ENCODE measurements at places on chromosomes 2 and 18.

DNA sequence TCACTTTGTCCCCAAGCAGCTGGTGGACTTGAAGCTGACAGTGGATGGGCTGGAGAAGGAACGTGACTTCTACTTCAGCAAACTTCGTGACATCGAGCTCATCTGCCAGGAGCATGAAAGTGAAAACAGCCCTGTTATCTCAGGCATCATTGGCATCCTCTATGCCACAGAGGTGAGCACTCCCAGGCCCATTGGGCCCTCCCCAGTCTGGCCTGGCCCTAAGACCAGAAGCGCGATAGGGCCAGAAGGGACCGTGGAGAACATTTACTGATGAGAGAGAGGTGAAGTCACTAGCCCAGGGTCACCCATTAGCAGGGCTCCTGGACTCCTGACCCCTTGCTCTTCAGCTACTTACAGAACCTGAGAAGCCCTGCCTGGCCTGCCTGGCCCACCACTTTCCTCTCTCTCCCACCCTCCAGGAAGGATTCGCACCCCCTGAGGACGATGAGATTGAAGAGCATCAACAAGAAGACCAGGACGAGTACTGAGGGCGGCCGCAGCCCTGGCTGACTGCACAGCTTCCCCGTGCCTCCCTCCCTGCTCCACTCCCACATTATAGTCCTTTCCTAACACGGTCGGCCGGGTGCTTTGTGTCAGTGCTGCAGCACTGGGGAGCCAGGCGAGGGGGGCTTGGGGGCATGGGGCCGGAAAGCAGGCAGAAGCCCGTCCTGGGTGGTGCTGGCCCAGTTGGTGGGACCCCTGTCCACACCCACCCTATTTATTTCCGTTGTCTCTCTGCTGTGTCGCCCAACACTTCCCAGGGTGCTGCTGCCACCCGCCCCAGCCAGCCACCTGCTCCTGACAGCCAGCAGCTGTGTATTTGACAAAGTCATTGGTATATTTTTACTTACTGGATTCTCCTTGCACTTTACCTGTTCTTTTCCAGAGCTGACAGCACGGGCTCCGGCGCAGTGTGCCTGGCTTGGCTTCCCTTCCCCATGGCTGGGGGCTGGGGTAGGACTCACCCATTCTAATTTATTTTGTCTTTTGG, 6.6 kb upstream of the TMEM214 start:
- no peak for DNase-seq

GRCh38 chr2:227884511-227884947, 13.1 kb downstream of the DAW1 start:
- DNase-seq, result no peak

DNA sequence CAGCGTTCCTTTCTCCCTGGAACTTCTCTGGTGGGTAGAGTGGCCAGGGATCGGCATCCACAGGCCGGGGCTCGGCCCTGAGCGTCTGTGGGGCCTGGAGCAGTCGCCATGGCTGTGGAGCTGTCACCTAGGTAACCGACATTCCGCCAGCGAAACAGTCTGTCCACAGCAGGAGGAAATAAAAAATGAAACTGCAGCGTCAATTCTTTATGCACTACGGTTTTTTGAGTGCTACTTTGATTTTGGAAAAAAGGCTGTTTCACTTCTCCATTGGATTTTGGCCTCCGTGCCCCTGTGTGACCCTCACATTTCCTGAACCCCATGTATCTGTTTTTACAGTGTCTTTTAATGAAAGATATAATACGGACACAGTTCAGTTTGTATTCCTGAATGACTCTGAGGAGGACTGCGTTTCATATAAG, 163.4 kb downstream of the LDLRAD4 start:
- DNase-seq, result no peak

- DNase-seq, result no peak
Measured at GRCh38 chr2:145980318-145980717, 1460.4 kb upstream of the ZEB2 start.

DNA sequence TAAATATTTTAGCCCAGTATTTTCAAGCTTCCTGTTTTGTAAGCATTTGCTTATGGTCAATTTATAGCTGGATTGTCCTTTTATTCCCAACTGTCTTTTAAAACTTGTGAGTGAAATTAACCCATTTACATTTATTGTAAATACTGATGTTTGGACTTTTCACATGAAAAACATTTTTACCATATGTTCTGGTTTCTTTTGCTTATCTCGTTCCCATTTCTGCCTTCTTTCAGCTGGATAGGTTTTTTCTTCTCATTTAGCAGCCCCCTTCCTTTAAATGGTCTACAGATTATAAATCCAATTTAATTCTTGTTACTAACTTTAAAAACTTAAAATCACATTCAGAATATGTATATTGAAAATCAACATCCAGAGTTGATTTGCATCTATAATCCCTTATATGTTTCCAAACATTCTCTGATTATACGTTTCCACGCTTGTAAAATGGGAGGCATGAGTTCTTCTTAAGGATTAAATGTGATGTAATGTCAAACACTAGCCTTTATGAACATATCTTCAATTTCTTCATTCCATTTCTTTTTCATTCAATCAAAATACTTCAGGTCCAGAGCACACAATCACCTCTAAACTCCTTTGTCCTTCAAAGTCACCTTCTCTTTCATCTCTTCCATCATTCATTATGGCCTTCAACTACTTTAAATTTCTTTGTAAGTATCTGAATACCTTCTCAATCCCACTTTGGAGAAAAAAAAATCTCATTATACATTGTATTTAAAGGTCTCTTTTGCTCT, 1.1 kb upstream of the KDM3A start:
- DNase-seq, result no peak

DNA sequence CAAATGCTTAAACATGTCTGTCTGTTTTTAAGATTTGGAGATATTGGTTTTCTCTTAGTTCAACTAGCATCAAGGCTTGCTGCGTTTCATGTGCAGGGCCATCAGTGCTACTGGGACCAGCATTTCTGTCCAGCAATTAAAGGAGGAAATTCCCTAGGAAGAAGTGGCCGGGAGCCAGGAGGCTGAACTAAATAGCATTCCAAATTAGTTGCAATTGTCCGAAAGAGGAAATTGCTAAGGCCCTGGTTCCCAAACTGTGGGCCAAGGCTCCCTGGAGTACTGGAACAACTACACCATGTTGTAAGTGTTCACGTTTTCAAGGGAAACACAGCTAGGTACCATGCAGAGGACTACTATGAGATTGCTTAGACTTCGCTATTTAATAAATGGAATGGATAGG, 257.9 kb downstream of the PTPRM start:
- DNase-seq, result no peak

DNA sequence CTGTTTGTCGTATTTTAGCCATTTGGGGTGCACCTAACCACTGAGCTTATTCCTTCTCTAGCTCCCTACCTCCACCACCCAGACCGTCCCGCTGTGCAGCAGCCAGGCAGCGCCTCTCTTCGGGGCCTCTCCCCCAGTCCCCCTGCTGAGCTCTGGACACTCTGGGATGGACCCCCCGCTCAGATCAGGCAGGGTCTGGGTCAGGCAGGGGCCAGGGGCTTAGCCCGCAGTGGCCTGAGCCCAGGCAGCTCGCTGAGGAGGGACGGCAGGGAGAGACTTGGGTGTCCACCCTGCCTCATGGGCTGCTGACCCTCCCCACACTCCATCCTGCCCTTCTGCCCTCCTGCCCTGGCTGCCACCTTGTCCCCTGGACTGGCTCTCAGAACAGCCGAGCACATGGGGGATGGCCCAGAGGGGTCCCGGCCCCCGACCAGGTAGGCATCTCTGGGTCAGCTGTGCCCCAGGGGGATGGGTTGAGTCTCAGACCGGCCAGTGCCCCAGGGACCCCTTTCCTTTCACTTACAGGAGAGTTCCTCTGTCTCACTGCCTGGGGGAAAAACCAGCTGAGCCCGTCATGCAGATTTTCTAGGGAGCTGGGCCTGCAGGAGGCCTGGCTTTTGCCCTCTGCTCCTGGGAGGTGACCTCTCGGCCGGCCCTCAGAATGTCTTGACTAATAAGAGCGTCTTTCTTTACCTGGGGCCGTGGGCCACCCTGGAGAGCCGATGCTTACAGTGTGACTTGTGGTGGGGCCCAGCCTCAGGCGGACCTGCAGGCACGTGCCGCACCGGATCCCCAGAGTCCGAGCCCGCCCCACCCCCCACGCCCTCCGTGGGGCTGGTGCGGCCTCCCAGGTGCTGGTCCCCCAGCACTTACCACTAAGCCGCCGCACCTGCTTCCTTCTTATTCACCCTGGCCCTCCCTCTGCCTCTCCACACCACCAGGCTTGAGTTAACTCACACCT, 22.8 kb upstream of the PXDN start:
- DNase-seq, result no peak

DNA sequence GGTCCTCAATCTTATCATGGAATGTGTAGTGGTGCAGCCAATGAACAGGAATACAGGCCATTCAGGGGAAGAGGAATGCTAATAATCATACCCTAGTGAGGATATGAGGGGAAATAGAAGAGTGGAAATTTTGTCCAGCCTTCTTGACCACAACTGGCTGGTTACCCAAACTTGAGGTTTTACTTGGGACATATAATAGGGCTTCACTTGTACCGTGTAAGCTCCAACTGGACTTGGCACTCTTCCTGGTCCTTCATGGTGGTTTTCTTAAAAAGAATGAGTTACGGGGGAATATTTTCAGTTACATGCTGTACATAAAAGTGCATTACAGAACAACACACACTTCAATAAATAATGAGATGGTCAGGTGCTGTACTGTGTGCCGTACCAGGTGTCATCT, 234.9 kb upstream of the RASGRP3 start:
- DNase-seq, result no peak
